Naive thymus-derived CD8-positive, alpha-beta T cell (primary cell): ENCODE measurements at places on chromosomes 7 and 10. TPM values are rescaled to one million over a fixed set of nuclear protein-coding genes. Genes with fewer than 3 reads are reported as not detected.

DNA sequence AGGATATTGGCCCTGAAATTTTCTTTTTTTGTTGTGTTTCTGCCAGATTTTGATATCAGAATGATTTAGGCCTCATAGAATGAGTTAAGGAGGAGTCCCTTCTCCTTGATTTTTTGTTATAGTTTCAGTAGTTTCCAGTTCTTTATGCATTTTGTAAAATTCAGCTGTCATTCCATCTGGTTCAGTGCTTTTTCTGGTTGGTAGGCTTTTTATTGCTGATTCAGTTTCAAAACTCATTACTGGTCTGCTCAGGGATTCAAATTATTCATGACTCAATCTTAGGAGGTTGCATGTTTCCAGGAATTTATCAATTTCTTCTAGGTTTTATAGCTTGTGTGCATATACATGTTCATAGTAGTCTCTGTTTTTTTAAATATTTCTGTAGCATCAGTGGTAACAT lies 10.1 kb upstream of the TMEM196 start:
- H3K36me3 ChIP-seq = peaks cover 9% of the 10 kb centered on the region
- no peaks in the 10 kb centered on the region for H3K4me1 ChIP-seq
- H3K27me3 ChIP-seq = no peaks in the 10 kb centered on the region

DNA sequence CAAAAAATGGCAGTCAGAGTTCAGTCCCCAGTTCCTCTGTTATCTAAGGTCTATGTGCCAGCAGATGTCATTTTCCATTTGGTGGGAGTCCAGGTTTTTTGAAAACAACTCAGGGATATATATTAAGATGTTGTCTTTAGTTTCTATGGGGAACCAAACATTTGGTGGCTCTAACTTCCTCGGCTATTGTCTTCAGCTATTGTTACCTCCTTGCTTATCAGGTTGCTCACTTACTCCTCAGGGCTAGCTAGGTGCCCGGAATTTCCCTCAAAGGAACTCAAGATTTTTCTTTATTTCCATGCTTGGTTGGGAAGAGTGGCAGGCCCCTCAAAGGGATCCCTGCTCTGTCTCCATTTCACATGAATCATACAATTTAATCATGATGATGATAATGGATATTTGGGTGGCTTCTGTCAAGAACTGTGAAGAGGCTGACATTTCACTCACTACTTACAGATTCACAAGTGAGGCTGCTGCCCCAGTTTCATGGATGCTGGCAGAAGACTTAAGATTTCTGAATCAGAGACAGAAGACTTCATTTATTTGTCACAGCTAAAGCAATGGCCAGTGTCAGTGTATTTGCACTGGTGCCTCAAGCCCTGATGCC lies 182.8 kb downstream of the PKD1L1 start:
- H3K27me3 ChIP-seq = peaks cover 1% of the 10 kb centered on the region
- H3K4me3 ChIP-seq = no peak overlapping the region
- H3K27ac ChIP-seq = no peak overlapping the region
- no peaks in the 10 kb centered on the region for H3K4me1 ChIP-seq

DNA sequence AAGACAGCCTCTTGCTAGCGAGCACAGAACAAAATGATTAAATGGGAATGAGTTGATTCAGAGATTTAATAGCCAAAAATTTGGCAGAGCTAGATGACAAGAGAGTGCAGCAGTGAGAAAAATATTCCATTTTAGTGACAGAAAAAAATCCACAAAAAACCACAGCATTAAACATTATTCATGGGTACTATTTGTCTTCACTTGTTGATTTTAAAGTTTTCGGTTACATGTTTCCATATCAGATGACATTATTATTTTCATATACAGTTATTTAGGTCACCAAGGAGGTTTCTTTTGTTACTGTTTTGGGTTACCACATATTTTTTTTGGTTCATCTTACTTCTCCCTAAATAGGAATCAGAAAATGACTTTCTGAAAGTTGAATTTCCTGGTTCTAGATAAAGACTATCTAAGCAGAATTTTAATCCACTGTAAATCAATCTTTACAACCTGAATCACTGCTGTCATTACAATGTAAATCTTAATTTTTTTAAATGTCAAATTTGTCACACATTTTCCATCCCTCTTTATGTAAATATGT lies 87.9 kb downstream of the SVIL start:
- no peak for DNase-seq
- H3K4me3 ChIP-seq = no peak overlapping the region
- no peak overlapping the region for H3K27ac ChIP-seq
- H3K27me3 ChIP-seq = no peaks in the 10 kb centered on the region
- H3K36me3 ChIP-seq = peaks cover 12% of the 10 kb centered on the region

GRCh38 chr7:67493366-67493765 lies 496.7 kb downstream of the TYW1 start:
- no peak overlapping the region for H3K27ac ChIP-seq
- H3K4me1 ChIP-seq = no peaks in the 10 kb centered on the region
- no peak for DNase-seq
- no peaks in the 10 kb centered on the region for H3K36me3 ChIP-seq

DNA sequence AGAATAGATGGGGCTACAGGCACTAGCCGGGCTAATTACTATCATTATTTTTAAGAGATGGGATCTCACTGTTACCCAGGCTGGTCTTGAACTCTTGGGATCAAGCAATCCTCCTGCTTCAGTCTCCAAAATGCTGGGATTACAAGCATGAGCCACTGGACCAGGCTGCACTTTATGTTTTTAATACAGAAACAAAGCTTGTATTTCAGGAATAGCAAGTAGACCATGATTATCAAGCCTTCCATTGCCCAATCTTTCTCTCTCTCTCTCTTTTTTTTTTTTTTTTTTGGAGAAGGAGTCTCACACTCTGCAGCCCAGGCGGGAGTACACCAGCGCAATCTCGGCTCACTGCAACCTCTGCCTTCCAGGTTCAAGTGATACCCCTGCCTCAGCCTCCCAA lies 75.4 kb downstream of the MDH2 start:
- peaks cover 9% of the 10 kb centered on the region for H3K4me1 ChIP-seq
- H3K36me3 ChIP-seq = no peaks in the 10 kb centered on the region
- H3K4me3 ChIP-seq = no peak overlapping the region
- no peak for DNase-seq

Gene ERLIN1
- polyA plus RNA-seq = 5.4 TPM
